NCI-H446 (cell line): ENCODE measurements at places on chromosomes 2 and 18.

GRCh38 chr18:22726469-22726868 is 206.7 kb upstream of the RBBP8 start:
- no peak for DNase-seq

- DNase-seq = no peak
These were observed 47.7 kb downstream of the SLC9A2 start for GRCh38 chr2:102667072-102667471.

- DNase-seq = no peak
These were observed 144.6 kb downstream of the CABLES1 start for GRCh38 chr18:23279931-23280330.

GRCh38 chr2:120875431-120875830 is 139.8 kb downstream of the GLI2 start:
- no peak for DNase-seq

GRCh38 chr18:76953156-76953555 is 130.8 kb downstream of the ZNF236 start:
- DNase-seq = no peak

- no peak for DNase-seq
These were observed 131.3 kb downstream of the PXDN start for GRCh38 chr2:1613078-1613445.
